Progenitor cell of endocrine pancreas (in vitro differentiated cells): ENCODE measurements at places on chromosomes 12 and 14. TPM values are rescaled to one million over a fixed set of nuclear protein-coding genes. Genes with fewer than 3 reads are reported as not detected.

DNA sequence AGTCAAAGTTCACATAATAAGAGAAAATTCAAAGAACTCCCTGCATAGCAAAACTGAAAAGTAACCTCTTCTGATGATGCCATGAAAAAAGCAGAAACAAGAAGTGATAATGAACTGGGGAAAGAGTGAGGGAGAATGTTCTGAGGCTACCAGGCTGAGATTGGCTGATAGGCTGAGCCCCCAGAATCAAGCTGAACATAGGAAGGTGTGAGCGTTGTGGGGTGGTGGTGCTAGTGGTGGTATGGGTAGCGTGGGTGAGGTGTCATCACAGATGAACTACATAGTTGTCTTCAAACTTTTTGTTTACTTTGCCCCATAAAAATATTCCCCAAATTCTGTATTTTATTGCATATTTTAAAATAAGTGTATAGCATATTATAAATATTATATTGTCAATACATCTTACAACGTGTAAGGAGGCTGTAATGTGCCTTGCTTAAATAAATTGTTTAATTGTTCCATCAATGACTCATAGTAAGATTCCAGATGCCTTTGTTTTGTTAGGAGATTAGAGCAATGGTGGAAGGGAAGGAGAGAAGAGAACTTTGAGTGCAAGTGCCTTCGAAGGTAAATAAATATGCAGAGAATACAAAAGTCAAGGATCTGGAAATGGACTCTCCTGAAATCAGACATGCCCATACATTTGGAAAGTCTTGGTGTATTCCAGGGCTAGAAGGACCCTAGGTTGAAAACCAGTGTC lies 15.8 kb upstream of the CFAP54 start:
- no peak for DNase-seq

COX8C gene
- total RNA-seq, result 1.1 TPM in 1 of 2 replicates, not detected in the other

- no peak for DNase-seq
Measured at GRCh38 chr14:44955528-44955927, 6.2 kb downstream of the KLHL28 start.

DNA sequence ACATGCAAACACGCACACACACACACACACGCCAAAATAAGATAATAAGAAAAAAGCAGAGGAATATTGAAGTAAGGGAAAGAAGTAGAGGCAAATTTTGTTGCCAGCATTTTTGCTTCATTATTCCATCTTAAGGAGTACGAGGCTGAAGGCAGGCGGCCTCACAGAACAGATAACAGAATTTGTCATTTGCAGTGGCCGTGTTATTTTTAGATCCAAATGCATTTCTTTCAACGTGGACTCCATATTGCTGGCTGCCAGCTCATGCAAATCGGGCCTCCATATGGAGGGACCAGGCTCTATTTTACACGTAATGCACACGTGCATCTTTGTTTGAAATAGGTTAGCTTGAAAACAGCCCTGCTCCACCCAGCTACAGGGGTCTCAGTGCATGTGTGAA lies 172.9 kb downstream of the RBM19 start:
- no peak for DNase-seq

GRCh38 chr12:90695415-90695814 lies 259.6 kb downstream of the CCER1 start:
- DNase-seq, result no peak

- no peak for DNase-seq
Measured at GRCh38 chr12:32522331-32523221, 123.2 kb downstream of the FGD4 start.
